ENCODE measurements at places on chromosomes 16 and 17.
A peak's percentile ranks its signal among the peaks of the same experiment; 100 is the strongest.

DNA sequence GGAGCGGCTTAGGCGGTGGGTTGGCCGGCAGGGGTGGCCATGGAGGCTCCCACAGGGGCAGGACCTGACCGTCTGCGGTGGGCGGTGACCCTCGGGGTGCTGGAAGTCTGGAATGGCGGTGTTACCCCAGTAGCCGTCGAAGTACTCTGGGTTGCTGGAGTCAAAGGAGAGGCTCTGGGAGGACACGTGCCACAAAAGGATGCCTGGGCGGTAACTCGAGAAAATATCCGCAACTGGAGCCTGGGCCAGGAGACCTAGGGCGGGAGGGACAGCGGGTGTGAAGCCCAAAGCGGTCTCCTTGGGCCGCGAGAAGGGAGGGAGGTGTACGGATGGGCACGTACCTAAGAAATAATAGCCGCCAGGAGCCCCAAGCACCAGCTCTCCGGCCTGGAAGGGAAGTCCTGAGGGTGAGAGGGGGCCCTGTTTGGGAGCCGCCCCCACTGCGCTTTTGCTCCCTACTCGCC, 4.6 kb downstream of the ITGA2B start:
- H3K27ac ChIP-seq, result no peak overlapping the region
- H3K4me1 ChIP-seq, result peaks cover 5% of the 10 kb centered on the region
- DNase-seq, result no peak
- peak overlapping the region; percentile 28 for H3K4me3 ChIP-seq

GRCh38 chr17:50771991-50772785, 4.9 kb upstream of the ANKRD40CL start:
- H3K27me3 ChIP-seq, result no peaks in the 10 kb centered on the region
- H3K27ac ChIP-seq, result no peak overlapping the region
- peaks cover 11% of the 10 kb centered on the region for H3K4me1 ChIP-seq
- no peak overlapping the region for H3K4me3 ChIP-seq
- DNase-seq, result no peak
- no peaks in the 10 kb centered on the region for H3K36me3 ChIP-seq

GRCh38 chr16:57401943-57402640, 2.5 kb upstream of the CCL17 start:
- H3K27me3 ChIP-seq, result no peaks in the 10 kb centered on the region
- no peaks in the 10 kb centered on the region for H3K36me3 ChIP-seq
- H3K4me3 ChIP-seq, result no peak overlapping the region
- H3K27ac ChIP-seq, result no peak overlapping the region

GRCh38 chr17:41860254-41860931, 4.8 kb downstream of the KLHL11 start:
- H3K27ac ChIP-seq, result no peak overlapping the region
- no peak for DNase-seq
- H3K27me3 ChIP-seq, result no peaks in the 10 kb centered on the region
- no peak overlapping the region for H3K4me3 ChIP-seq
- H3K36me3 ChIP-seq, result no peaks in the 10 kb centered on the region

- H3K4me1 ChIP-seq, result no peaks in the 10 kb centered on the region
- H3K4me3 ChIP-seq, result no peak overlapping the region
- no peak for DNase-seq
- no peaks in the 10 kb centered on the region for H3K36me3 ChIP-seq
These were observed 89.0 kb downstream of the C17orf67 start for GRCh38 chr17:56744721-56745120.

DNA sequence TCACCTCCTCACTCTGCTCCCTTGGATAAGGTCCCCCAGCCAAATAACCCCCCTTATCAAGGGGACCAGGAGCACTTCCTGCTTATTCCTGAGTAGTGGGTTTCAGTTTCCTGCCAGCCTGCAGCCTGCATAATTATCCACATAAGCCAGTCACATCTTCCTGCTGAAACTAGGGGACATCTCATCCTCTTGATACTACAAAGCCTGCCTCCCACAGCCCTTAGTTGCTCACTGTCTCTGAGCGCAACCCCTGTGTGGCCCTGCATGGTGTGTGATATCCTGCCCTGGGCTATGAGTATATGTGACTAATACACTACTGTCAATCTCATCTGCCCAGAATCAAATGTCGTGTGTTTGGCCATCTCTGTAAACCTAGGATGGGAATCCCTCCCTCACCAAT, 8.0 kb upstream of the XYLT2 start:
- DNase-seq, result no peak
- no peaks in the 10 kb centered on the region for H3K4me1 ChIP-seq
- H3K27me3 ChIP-seq, result no peaks in the 10 kb centered on the region
- H3K4me3 ChIP-seq, result no peak overlapping the region

- H3K4me1 ChIP-seq, result no peaks in the 10 kb centered on the region
- H3K27ac ChIP-seq, result no peak overlapping the region
- DNase-seq, result no peak
- no peak overlapping the region for H3K4me3 ChIP-seq
These were observed 143.6 kb upstream of the NOL11 start for GRCh38 chr17:67573987-67574657.

DNA sequence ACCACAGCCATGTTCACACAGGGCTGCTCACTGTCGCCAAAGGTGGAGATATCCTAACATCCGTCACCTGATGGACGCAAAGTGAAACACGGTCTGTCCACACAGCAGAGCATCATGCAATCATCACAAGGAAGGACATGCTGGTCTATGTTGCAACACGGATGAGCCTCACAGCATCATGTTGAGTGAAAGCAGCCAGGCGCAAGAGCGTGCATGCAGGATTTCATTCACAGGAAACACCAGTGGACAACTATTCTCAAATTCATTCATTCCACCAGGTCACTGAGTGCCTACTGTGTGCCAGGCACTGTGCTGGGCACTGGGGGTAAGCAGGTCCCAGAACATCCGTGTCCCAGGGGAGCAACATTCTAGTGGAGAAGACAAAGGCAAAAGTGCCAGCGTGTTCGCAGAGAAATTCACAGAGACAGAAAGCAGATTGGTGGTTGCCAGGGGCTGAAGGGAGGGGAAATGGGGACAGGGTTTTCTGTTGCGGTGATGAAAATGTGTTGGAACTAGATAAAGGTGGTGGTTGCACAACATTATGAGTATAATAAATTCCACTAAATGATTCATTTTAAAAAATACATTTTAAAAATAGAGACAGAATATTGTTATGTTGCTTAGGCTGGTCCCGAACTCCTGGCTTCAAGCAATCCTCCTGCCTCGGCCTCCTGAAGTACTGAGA, 22.7 kb upstream of the KCNJ12 start:
- no peaks in the 10 kb centered on the region for H3K36me3 ChIP-seq
- H3K27ac ChIP-seq, result peak overlapping the region; percentile 57
- no peaks in the 10 kb centered on the region for H3K4me1 ChIP-seq
- DNase-seq, result no peak
- H3K27me3 ChIP-seq, result no peaks in the 10 kb centered on the region

DNA sequence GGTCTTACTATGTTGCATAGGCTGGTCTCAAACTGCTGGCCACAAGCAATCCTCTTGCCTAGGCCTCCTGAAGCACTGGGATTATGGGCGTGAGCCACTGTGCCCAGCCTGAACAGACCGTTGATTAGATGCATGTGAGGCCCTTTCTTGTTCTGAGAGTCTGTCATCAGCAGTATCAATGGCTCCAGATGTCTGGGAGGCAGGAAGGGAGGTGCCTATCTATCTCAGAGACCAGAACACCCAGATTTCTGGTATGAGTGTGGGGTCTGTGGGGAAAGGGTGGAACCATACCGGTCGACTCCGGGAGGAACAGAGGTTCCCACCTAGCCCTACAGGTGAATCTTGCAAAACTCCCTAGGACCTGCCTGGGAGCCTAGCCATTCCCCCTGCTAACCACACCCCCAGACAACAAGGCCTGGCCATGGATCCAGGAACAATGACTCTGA, 71.7 kb downstream of the PRKCB start:
- no peak for DNase-seq
- H3K36me3 ChIP-seq, result no peaks in the 10 kb centered on the region
- H3K4me1 ChIP-seq, result peaks cover 8% of the 10 kb centered on the region

- no peak overlapping the region for H3K4me3 ChIP-seq
- H3K4me1 ChIP-seq, result peaks cover 8% of the 10 kb centered on the region
- no peak overlapping the region for H3K27ac ChIP-seq
- no peak for DNase-seq
- no peaks in the 10 kb centered on the region for H3K36me3 ChIP-seq
These were observed 21.4 kb downstream of the ENPP7 start for GRCh38 chr17:79752175-79752574.
